Left renal pelvis (tissue), 4 donors: ENCODE measurements at places on chromosomes 11 and 22. TPM values are rescaled to one million over a fixed set of nuclear protein-coding genes. Genes with fewer than 3 reads are reported as not detected.

DNA sequence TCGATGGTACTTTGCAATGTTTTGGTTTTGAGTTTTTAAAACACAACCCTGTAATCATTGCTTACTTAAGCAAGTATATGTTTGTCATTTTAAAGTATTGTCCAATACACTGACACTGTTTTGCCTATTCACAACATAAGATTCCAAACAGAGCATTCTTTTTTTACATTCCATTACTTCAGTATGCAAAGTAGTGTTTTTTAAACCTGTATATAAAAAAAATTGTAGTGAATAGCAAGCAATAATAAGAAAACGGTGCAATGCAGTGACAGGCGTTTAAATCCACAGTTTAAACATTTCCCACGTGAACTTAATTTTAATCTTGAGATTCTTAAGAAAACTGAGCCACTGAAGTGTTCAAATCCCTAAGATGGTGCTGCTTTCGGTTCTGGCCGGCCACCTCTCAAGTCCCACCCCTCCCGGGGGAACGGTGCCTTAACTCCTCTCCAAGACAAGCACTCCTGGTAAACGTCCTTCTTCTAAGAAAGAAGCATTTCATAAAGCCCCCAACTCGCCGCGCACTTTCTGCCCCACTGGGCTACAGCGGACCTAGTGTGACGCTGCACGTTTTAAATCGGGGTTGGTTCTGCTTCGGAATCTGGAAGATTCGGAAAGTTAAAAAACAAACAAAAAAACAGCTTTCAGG lies 2.9 kb downstream of the PGR start:
- no peak for DNase-seq

DNA sequence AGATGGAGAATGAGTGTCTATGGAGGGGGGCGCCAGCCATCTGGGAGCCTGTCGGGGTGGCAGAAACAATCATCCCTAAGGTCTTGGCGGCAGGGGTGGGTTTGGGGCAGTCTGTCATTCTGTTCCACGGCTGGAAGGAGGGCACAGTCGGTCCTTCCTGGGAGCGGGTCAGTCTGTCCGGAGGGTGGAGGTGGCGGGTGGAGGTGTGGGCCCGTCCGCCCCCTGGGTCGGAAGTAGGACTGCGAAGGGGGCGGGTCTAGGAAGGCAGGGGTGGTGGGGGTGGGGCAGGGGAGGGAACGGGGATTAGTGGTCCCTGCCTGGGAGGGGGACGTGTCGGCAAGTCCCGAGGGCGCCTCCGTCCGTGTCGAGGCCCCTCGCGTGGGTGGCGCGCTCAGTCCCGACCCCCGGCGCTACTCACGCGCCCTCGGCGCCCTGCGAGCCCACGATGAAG lies 461 bp downstream of the TBC1D10A start:
- no peak for DNase-seq

DNA sequence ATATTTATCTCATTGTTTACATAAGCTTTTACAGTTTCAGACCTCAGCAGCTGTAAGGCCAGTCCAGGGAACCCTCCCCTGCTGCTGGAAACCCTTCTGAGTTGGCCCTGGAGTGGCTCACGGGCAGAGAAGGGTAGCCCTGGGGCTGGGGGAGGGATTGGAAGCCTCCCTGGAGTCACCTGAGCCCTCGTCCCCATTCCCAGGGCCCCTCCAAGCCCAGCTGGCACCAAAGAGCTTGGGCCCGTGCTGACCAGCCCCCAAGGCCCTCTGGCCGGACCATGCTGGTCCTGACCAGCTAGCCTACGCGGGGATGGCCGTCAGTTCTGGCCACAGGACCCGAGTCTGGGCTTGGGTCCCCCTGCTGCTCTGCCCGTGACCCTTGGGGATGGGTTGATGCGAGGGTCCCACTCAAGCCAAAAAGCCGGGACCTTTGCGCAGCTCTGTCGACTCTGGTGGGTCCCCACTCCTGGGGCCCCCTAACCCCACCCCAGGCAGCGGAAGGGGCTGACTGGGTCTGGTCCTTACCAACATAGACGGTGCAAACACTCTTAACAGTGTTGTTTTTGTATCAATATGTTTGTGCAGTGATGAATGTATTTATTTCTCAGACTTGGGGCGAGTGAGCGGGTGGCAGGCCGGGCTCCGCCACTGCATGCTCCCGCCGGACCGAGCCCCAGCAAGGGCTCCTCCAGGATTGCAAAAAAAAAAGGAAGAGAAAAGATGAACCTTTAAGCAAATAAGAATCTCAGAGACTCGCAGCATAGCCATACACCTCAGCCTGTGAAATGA lies 17.5 kb upstream of the TMEM191C start:
- DNase-seq, result no peak

Gene MICAL3
- polyA plus RNA-seq, result 20.7 TPM

- no peak for DNase-seq
Measured at GRCh38 chr11:27653990-27654758, 46.1 kb downstream of the BDNF start.

GRCh38 chr11:66879000-66879399 lies 22.1 kb downstream of the LRFN4 start:
- no peak for DNase-seq

- DNase-seq, result no peak
Measured at GRCh38 chr11:69198891-69199582, 43.3 kb downstream of the SMIM38 start.

- no peak for DNase-seq
Measured at GRCh38 chr11:20156876-20157613, 3.2 kb downstream of the DBX1 start.

Gene OR2AG2
- 0.04 TPM for polyA plus RNA-seq
